ENCODE measurements at places on chromosomes 11 and 22.

DNA sequence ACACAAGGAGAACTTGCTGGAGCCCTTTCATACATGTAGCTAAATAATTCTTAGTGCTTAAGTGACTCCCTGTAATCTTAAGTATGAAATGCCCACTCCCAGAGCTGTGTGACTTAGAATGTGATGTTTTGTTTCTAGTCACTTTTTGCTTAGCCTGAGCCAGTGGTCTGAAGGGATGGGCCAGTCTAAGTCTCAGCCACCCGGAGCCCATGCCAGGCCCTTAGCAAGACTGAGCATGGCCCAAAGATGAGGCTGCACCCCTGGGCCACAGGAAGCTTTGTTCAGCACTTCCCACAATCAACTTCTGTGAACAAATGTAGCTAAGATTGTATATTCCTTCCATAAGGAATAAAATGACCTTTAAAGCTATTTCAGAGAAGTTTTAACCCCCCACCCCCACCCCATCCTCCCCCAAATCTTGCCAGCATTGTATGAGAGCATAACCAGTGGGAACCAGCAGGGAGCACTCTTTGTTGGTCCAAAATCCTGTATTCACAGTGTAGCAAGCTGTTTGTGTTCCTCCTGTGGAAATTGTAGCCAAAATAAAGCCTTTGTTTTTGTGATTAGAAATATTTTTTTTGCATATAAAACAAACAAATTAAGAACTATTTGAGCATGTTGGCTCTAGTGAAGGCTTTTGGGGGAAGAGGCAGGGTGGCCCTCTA, 73.8 kb upstream of the GAL start:
- DNase-seq: no peak

DNA sequence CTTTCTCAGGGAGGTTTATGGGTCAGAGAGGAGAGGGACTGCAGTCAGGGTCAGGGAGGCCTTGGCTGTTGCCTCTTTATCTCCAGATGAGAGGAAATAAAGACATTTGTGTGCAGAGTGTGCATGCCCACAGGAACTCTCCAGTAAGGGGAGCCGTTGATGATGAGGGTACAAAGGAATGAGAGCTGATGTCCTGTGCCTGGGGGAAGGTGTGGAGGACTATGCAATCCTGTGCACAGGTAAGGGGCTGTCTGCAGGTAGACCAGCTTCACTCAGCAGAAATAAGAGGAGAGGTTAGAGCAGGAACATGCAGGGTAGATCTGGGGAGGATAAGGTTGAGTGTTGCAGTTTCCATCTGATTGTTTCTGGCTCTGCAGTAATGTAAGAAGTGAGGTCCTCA, 132.6 kb downstream of the NTM start:
- DNase-seq: no peak

GRCh38 chr11:45455536-45455935, 169.4 kb upstream of the SYT13 start:
- no peak for DNase-seq

- no peak for DNase-seq
Observed at GRCh38 chr11:76096552-76096951, 109.8 kb downstream of the WNT11 start.

DNA sequence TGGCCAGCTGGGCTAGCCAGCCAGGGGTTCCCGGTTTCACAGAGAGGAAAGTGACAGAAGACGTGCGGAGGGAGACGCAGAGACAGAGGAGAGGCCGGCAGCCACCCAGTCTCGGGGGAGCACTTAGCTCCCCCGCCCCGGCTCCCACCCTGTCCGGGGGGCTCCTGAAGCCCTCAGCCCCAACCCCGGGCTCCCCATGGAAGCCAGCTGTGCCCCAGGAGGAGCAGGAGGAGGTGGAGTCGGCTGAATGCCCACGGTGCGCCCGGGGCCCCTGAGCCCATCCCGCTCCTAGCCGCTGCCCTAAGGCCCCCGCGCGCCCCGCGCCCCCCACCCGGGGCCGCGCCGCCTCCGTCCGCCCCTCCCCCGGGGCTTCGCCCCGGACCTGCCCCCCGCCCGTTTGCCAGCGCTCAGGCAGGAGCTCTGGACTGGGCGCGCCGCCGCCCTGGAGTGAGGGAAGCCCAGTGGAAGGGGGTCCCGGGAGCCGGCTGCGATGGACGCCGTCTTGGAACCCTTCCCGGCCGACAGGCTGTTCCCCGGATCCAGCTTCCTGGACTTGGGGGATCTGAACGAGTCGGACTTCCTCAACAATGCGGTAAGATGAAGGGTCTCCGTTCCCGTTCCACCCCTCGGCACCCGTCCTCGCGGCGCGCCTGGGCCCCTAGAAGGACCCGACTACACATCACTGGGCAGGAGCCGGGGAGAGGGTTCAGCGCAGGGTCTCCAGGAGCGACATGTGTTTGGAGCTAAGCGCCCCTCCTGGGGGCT, at the start of gene CREB3L1:
TSS of gene CREB3L1 (plus strand) at position 41 of the 765 bp plus-strand sequence. CDS start at position 491, 450 bp downstream.
- no peak for DNase-seq

- no peak for DNase-seq
Observed at GRCh38 chr11:116993599-116993998, 104.6 kb downstream of the SIK3 start.

DNA sequence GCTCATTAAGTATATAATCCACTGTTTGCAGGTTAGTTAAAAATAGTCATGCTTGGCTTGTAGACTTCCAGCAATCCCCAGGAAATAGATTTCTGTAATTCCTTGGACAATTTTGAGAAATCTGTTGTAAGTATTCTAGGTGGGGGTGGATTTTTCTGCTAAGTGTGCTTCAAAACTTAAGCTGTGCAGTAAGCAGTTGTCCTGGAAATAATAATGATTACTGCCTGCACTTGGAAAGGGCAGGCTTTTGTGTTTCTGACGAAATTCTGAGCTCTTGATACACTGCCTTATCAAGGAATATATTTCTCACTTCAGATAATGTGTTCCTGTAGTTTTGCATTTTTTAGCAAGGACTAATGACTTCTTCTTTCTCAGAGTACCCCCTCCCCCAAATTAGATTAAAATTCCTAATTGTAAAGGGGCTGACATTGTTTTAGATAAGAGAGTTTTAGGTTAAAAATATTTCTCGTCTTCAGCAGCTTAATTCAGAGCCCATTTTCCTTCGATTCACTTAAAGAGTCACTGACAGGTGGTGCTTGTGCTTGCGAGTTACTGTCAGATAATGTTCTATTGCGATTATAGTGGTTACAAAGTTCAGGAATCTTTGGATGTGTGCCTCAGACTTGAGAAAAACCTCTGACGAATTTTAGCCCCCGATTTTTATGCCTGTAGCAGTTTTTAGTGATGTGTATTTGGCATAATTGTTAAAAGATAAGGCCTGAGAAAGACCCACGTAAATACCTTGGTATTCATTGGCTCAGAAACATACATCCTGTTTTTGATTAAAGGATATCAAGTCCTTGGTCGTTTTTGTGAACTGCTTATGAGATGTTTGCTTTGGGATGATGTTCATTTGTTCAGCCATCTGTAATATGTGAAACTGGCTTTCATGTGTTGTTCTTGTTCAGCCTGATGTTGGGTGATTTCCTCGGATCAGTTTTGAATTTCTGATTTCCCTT, 120.5 kb downstream of the HIPK3 start:
- no peak for DNase-seq

- no peak for DNase-seq
Observed at GRCh38 chr11:122864386-122865115, 18.0 kb upstream of the JHY start.

- DNase-seq: no peak
Observed at GRCh38 chr22:39954584-39955055, 5.6 kb upstream of the TMA7B start.

DNA sequence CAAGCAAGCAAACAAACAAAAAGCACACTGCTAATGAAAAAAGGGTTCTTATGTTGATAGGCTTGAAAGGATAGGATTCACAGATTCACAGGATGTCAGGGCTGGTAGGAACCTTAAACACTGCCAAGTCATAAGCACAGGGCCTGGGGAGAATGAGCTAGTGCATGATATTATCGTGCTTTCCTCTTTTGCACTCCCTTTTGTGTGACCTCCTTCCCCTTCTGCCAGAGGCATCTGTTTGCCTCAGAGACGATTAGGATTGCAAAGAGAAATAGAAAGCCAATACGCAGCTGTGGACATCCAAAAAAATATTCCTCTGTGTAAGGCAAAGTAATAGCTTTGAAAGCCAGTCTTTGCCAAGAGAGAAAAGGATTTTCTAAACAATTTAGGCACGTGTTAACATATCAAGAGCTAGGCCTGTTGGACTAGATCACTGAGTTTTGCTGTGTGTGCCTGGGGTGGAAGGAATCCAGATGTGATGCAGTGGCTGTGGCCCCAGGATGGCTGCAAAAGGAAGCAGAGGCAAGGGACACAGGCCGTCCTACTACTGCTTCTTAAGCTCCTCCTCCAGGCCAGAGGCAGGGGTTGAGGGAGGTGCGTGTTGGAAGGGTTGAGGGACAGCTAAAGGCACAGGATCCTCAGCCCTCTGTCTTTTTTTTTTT, 30.6 kb downstream of the MCHR1 start:
- no peak for DNase-seq

DNA sequence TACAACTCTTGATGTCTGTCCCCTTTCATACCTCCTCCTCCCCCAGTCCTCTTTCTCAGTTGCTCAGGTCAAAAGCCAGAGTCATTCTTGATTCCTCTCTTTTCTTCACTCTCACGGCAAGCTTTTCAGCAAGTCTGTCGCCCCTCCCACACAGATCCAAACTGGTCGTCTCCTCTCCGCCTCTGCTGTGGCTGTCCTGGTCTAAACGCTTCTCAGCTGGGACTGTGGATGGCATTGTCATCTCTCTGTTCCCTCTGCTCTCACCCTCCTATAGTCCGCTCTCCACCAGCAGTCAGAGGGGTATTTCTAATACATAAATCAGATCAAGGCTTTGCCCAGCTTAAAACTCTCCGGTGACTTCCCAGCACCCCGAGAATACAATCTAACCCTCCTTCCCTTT, 46.8 kb upstream of the SPATA19 start:
- DNase-seq: no peak

DNA sequence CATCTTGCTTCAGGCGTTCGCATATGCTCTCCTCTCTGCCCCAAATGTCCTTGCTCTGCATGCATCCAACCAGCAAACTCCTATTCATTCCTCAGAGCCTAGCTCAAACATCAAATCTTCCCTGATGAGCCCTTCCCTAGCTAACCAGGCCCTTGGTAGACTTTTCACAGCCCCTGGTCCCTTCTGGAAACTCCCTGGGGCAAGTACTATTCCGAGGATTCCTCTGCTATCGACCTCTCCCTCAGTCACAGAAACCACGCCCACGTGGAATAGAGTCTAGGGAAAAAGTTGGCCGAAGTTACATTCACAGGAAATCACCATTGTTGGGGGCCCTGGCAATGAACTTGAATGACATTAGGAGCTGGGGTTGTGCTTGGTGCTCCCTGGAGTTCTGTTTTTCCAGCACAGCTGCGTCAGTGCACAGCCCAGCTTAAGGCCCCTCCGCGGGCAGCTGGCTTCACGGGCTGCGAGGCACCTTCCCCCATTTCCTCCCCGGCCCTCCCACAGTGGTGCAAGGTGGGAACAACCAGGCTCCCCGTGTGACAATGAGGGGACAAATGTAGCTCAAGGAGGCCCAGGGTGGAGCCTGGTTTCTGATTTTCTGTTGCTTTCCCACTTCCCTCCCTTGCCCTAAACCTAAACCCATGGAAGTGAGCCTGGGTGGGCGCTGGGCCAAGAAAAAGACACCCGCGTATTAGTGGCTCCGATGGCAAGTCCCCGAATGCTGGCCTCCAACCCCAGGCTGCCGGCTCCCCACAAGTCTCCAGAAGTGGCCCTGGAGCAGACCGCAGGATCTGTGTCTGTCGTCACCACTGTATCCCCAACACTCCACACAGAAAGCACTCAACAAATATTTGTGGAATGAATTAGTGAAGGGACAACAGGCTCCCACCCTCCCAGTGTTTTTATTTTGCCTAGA, 4.3 kb upstream of the ATP5MGL start:
- DNase-seq: no peak

- DNase-seq: no peak
Observed at GRCh38 chr11:68282141-68282860, 10.5 kb upstream of the C11orf24 start.

DNA sequence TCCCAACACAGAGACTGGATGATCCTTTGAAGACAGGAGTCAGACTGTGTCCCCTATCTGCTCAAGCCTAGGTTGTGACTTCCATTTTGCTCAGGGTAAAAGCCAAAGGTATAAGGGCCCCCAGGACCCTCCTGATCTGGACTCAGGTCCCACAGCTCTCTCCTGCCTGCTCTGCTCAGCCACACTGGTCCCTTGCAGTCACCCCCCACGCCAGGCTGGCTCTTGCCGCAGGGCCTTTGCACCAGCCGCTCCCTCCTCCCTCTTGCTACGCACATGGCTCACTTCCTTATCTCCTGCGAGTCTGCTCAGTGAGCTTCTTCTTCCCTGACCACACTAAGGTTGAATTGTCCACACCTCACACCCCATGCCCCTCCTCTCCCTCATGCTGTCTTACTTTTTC, 28.4 kb upstream of the CACNG2 start:
- DNase-seq: no peak

DNA sequence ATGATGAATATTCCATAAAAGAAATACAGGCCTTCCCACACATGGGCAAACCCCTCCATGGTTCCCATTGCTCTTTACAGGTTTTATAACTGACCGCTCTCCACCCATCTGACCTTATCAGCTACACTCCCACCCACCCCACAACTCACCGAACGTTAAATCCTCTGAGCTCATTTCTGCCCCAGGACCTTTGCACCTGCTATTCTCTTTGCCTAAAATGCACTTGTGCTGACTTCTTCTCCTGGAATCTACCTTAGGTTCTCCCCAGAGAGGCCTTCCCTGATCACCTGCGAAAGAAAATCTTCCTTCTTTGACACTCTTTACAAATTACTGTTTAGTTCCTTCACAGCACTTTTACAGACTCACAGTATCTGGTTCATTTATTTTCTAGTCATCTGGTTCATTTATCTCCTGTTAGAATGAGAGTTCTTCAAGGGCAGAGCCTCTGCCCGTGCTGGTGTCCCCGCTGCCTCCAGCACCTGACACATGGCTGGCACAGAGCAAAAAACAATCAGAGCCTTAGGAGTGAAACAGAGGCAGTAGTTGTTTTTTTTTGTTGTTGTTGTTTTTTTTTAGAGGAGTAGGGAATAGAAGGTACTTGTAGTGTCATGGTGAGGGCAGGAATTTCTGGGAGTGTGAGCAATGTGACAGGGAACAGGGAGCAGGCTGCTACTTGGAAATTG, 21.6 kb upstream of the GRK3 start:
- no peak for DNase-seq

DNA sequence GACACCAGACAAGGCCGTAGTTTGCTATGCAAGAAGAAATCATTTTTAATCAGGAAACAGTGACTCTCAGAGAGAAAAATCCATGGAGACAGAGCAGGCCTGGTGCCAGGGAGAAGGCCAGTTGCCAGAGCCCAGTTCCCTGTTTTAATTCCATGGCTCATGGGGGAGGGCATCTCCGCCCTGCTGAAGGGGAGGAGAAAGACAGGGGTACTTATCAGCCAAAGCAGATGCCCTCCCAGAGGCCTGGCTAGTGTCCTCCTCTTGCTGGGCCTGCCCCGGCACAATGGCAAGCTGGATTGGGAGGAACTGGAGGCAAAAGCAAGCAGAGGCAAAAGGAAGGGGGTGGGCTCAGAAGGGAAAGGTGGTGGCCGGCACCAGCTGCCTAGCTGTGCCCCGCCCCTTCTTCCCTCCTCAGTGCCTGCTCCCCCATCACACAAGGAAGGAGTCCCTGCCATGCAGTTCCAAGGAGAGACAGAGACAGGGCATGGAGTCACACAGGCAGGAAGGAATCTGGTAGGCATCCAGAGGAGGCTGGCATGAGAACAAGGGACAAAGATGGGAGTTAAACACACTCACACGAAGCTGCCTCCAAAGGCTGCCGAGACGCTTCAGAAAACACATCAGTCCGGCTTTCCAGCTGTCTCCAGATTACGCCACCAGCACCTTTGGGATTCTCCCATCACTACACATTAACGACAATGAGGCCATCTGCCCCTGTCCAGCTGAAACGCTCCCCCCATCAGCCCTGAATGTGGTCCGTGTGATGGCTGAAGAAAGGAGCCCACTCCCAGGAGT, 591.8 kb downstream of the BUD13 start:
- DNase-seq: no peak

All from activated CD4-positive, CD25-positive, alpha-beta regulatory T cell (primary cell).